Activated CD4-positive, alpha-beta T cell treated with anti-CD3 and anti-CD28 coated beads, Interleukin-2, amount 10 ng/mL, durations not matched to agents 7 days and 5 days (primary cell): ENCODE measurements at places on chromosomes 5 and 9.

DNA sequence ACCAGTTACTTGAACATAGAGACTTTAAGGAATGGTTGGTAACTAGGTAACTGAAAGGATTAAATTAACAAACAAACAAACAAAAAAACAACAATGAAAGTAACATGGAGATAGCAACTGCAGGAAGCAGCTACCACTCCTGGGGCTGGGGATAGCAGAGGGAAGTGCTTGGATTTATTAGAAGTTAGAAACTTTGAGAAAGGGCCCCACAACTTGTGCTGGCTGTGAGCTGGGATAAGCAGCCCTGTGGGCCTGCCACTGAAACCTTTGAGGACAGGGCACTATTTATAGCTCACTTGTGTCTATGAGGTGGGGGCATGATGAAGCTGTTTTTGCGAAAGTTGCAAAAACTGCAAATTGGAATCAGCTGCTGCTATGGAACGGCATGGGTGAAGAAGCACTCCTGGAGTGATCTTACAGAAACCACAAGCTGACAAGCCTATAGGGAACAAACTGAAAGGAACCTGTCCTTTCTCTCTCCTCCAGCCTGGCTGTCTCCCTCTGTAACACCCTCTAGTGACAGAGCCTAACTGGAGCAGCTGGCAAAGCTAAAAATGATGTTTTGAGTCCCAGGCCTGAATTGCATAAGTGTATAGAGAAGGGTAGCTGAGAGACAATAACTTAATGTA lies 91.4 kb upstream of the RANBP6 start:
- no peak for DNase-seq

DNA sequence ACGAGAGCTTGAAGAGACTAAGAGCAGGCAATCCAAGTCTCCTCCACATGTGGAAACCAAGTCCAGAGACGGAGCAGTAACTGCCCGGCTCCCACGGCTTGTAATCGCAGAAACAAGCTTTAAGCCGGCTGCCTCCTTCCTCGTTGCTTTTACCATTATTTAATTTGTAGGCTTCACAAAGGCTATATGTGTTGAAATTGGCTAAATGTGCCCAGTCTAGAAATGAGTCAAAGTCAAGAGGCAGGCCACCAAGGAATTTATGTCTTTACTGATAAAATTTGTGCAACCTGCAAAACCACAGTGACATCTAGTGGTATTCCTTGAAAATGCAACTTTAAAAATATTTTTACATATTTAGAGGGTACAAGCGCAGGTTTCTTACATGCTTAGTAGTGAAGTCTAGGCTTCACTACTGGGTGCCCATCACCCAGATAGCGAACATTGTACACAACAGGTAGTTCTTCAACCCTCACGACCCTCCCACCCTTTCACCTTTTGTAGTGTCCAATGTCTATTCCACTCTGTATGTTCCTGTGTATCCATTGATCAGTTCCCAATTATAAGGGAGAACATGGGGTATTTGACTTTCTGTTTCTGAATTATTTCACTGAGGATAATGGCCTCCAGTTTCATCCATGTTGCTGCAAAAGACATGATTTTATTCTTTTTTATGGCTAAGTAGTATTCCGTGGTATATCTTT lies 33.5 kb upstream of the EBF1 start:
- no peak for DNase-seq

DNA sequence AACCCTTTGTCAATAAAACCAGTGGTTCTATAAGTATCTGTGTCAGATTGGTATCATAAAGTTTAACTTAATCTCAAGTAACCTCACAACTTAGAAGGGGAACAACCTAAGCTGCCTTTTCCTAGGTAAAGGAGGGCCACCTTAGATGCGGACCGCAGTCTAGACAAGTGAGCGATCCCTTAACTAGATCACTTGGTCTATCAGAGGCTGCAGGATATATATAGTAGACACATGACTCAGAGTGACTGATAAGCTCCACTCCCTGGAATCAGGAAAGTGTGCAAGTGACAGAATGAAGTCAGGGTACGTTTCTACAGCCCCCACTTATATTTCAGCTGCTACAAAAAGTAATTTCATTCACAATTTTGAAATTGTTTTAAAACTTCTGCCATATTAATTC lies 7.4 kb downstream of the REEP5 start:
- no peak for DNase-seq

DNA sequence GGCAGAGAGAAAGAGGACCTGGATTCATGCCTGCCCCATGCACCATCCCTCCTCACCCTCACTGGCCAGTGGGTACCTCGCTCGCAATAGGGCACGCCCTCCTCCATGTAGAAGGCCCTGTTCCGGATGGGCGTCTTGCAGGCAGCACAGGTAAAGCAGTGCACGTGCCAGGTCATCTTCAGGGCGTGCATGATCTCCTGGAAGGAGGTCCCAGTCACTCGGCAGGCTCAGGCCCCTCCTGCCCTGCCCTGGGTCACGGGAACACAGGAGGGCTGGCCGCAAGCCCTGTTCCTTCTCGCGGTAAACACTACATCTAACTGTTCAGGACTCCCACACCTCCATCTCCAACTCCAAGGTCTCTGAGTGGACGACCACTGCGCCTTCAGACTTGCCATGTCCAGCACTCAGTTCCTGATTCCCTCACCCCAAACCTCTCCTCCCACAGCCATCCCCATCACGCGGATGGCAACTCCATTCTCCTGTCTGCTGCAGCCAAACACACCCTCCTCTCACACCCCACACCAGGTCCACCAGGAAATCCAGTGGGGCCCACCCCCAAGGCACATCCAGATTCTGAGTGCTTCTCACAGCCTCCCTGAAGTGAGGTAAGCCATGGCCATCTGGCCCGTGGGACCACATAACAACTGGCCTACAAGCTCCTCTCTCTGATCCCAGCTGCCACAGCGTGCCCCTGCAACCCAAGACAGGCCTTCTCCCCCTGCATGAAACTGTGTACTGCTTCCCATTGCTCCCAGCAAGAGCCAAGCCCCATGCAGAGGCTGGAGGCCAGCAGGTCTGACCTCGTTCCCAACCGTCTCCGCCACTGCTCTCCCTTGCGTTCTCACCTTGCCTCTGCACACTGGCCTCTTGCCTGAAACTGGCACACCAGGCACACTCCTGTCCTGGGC lies 10.8 kb upstream of the DBN1 start:
- DNase-seq = no peak

- DNase-seq = no peak
Observed at GRCh38 chr9:37407468-37407867, 15.0 kb upstream of the GRHPR start.

DNA sequence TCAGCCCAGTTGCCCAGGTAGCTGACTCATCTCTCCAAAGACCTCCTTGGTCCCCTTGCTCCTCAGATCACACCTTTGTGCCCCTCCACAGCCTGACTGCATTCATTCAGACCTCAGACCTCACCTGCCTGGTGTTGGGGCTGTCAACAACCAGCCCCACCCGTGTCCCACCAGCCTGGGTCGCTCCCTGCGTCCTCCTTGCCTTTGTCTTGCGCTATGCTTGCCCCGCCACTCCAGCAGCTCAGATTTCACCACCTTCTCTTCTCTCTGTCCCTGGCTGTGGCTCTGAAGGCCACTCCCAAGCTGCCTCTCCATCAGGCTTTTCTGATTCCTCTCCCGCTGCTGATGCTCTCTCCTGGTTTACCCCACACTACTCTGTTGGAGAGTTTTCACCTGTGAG lies 103.5 kb downstream of the MVB12B start:
- DNase-seq = no peak

DNA sequence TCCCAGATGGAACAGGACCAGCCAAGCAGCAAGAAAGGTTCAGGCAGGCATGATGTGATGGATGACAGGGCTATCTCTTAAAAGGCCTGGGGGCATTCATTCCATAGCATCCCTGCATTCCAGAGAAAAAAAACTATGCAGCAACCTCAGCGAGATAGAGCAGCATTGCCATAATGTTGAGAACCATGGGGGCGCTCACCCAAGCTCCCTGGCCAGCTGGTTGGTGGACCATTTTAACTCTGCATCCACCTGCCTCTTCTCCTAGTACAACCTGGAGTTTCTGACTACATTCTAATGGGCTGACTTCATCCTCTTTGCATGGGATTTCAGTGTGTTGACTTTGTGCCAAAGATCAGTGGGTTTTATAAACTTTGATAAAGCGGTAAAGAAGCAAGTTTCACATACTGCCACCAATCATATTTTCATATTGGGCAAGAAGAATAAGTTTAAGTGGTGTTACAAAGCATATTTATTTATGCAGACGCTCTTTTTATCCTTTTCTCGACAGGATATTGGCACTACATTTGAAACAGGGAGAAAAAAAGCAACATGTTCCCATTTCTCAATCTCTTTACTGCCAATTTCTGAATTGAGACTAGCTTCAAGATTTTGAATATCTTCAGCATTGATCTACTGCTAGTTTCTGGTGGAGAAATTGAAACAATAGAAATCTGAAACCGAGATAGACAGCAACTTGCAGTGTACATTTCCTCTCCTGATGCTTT lies 378.3 kb upstream of the WWC1 start:
- no peak for DNase-seq

- no peak for DNase-seq
Observed at GRCh38 chr5:147530530-147531389, 20.9 kb upstream of the DPYSL3 start.

DNA sequence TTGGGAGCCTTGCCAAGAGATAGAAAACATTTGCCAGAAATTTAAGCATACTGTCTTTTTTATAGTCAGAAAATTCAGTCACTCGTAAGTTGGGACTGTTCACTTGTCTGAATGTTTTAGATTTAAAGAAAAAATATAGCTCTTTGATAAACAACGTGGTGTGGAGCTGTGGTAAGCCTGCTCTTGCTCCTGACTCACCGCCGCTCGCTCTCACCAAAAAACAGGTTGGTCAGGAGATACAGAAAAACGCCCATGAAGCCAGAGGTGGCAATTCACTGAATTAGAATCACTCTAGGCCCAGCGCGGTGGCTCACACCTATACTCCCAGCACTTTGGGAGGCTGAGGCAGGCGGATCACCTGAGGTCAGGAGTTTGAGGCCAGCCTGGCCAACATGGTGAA lies 6.2 kb downstream of the LNPEP start:
- DNase-seq = no peak

DNA sequence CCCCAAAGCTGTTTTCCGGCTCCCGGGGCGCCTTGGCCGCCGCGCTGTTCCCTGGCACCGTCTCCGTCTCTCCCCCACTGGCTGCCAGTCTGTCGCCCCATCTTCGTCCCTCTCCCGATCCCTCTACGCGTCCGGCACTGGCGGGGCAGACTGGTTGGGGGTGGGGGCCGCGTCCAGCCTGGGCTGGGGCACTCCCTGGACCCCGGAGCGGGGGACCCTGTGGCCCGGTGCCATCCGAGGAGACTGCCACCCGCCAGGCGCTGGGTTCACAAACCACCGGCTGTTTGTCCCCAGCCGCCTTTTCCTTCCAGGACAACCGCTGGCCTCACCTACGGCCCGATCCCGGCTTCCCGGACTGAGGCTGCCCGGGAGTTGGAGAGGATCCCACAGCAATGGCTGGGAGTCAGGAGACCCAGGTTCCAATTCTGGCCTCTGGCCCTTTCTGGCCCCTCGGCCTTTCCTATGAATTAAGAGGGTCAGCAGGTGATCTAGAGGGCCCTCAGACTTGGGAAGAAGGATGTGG lies 1.0 kb upstream of the FIBCD1 start:
- no peak for DNase-seq

DNA sequence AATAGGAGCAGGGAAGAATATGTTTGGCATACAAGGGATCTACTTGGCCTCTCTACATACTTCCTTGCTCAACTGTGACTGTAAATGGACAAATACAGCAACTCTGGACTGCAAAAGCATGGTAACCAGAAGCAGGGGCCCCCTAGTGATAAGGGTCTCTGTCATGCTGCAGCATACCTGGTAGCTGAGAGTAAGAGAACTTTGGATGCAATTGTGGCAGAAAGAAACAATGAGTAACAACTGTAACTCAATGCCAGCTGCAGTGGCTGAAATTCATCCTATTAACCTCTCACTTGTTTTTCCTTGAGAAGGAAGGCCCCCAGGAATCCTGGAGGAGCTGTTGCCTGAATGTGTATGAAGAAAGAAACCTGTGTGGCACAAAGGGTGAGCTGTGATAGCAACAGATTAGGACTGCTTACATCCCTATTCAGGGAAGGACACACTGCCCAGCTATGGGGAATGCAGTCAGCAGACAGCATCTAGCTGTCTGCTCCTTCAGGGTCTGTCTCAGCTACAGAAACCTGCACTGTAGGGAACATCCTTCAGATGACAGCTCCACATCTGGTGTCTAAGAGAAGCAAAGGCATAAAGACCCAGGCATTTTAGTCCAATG lies 468.1 kb upstream of the ACTBL2 start:
- no peak for DNase-seq

DNA sequence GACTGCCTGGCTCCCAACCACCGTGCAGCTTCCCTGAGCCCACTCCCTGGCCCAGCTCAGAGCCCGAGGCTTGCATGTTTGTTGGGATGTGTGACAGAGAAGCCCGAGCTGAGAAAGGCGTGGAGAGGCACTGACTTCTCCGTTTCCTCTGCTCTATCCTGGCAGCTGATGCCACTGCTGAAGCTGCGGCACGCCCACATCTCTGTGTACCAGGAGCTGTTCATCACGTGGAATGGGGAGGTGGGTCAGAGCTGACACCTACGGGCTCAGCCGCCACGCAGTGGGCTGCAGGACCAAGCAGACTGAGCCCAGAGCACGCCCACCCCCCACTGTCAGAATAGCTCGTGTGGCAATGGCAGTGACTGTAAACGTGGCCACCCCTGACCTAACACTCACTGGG lies 9.3 kb downstream of the STKLD1 start:
- DNase-seq = no peak

GRCh38 chr9:137311986-137312851 lies 10.1 kb upstream of the NRARP start:
- no peak for DNase-seq

DNA sequence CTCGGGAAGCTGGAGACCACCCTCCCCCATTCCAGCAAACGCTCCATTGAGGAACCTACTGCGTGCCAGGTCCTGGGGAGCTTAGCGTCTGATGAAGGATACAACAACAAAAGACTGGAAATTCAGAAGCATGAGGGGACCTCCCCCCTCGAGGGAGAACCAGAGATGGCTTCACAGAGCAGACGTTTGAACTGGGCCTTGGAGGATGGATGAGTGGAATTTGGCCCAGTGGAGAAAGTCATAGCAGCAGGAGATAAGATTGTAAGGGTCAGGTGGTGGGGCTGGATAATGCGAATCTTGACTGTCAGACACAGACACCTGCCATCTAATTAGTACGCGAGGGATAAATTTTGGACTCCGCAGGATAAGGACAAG lies 1.2 kb upstream of the SLC25A51 start:
- no peak for DNase-seq

DNA sequence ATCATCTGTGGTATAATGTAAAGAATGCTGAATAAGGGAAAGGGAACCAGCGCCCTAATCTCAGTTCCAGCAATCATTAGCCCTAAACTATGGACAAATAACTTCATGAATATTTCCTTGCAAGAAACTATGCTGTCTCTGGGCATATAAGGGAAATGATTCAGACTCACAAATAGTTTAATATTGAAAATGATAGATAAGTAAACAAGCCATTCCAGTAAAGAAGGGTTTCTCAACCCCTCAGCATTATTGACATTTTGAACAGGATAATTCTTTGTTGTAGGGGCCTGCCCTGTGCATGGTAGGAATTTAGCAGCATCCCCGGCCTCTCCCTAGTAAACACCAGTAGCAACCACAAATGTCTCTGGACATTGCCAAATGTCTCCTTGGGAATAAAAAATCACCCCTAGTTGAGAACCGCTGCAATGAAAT lies 23.8 kb downstream of the C5 start:
- DNase-seq = no peak

GRCh38 chr5:56861893-56862485 lies 46.6 kb downstream of the MAP3K1 start:
- DNase-seq = no peak

GRCh38 chr5:24497591-24498157 lies 147.1 kb downstream of the CDH10 start:
- DNase-seq = no peak

- no peak for DNase-seq
Observed at GRCh38 chr9:135766251-135766650, 64.3 kb downstream of the KCNT1 start.
